Glutamatergic neuron (in vitro differentiated cells): ENCODE measurements at places on chromosomes 6 and 20. TPM values are rescaled to one million over a fixed set of nuclear protein-coding genes. Genes with fewer than 3 reads are reported as not detected.
A peak's percentile ranks its signal among the peaks of the same experiment; 100 is the strongest.

The TMEM170B gene
- total RNA-seq, result 11.0 TPM

The LTV1 gene
- 17.0 TPM for total RNA-seq

The ADGRF4 gene
- total RNA-seq, result not detected

The OPN5 gene
- total RNA-seq, result not detected

The RAD21L1 gene
- total RNA-seq, result not detected

- no peak overlapping the region for H3K4me3 ChIP-seq
- peaks cover 6% of the 10 kb centered on the region for H3K27me3 ChIP-seq
- no peak for DNase-seq
- H3K4me1 ChIP-seq, result peaks cover 12% of the 10 kb centered on the region
These were observed 9.2 kb downstream of the PEDS1 start for GRCh38 chr20:50144362-50144761.

GRCh38 chr6:2663123-2663522 is 87.6 kb downstream of the MYLK4 start:
- no peaks in the 10 kb centered on the region for H3K4me1 ChIP-seq
- H3K36me3 ChIP-seq, result peaks cover 6% of the 10 kb centered on the region
- no peak for DNase-seq
- no peak overlapping the region for H3K27ac ChIP-seq
- no peaks in the 10 kb centered on the region for H3K27me3 ChIP-seq
- H3K4me3 ChIP-seq, result no peak overlapping the region

- H3K27me3 ChIP-seq, result no peaks in the 10 kb centered on the region
- no peak overlapping the region for H3K4me3 ChIP-seq
- no peak overlapping the region for H3K27ac ChIP-seq
- DNase-seq, result no peak
- no peaks in the 10 kb centered on the region for H3K36me3 ChIP-seq
- peaks cover 2% of the 10 kb centered on the region for H3K4me1 ChIP-seq
These were observed 66.4 kb downstream of the PKHD1 start for GRCh38 chr6:52020945-52021570.

- no peak overlapping the region for H3K27ac ChIP-seq
- H3K4me1 ChIP-seq, result no peaks in the 10 kb centered on the region
- no peaks in the 10 kb centered on the region for H3K27me3 ChIP-seq
- no peaks in the 10 kb centered on the region for H3K36me3 ChIP-seq
- no peak for DNase-seq
These were observed 12.4 kb downstream of the COL19A1 start for GRCh38 chr6:69878795-69879194.

- no peaks in the 10 kb centered on the region for H3K36me3 ChIP-seq
- peaks cover 14% of the 10 kb centered on the region for H3K27me3 ChIP-seq
These were observed 964 bp downstream of the RPL10A start for GRCh38 chr6:35468980-35469750.

DNA sequence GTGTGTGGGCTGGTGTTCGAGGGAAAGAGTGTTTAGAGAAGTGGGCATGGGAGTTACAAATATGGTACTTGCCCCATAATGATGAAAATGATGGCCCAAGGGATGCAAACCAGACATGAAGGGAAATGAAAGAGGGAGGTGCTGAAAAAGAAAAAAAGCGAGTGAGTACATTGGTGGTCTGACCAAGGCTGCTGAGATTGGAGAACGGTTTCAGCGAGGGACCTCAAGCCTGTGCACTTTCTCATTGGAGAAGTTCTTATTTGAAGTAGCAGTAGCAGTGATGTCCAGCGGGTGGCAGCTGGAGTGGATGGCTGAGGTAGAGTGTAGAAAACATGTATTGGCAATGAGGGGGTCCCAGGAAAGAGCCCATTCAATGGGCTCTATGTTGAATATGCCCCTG is 54.8 kb downstream of the TNFAIP3 start:
- H3K27me3 ChIP-seq, result no peaks in the 10 kb centered on the region
- no peak overlapping the region for H3K4me3 ChIP-seq
- no peak overlapping the region for H3K27ac ChIP-seq
- H3K36me3 ChIP-seq, result no peaks in the 10 kb centered on the region

DNA sequence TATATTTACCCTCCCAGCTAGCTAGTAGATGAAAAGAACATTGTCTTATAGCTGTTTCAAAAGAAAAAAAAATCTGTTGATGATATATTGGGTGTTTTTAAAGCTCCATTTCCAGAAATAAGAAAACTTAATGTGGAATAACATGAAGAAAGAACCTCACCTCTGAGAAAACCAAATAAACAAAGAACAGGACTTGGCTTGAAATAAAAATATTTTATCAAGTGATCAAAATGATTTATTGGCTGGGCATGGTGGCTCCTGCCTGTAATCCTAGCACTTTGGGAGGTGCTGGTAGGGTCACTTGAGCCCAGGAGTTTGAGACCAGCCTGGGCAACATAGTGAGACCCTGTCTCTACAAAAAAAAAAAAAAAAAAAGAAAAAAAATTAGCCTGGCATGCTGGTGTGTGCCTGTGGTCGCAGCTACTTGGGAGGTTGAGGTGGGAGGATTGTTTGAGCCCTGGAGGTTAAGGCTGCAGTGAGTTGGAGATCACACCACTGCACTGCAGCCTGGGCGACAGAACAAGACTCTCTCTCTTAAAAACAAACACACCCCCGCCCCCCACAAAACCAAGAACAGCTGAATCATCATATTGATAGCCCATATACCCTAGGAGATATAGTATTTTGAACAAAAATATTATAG is 7.9 kb downstream of the RNF24 start:
- peaks cover 8% of the 10 kb centered on the region for H3K36me3 ChIP-seq
- no peaks in the 10 kb centered on the region for H3K27me3 ChIP-seq
- H3K27ac ChIP-seq, result peak overlapping the region; percentile 87
- peaks cover 53% of the 10 kb centered on the region for H3K4me1 ChIP-seq

GRCh38 chr20:47878601-47879027 is 93.3 kb upstream of the SULF2 start:
- no peak for DNase-seq
- H3K36me3 ChIP-seq, result no peaks in the 10 kb centered on the region
- no peak overlapping the region for H3K4me3 ChIP-seq
- H3K27me3 ChIP-seq, result no peaks in the 10 kb centered on the region

DNA sequence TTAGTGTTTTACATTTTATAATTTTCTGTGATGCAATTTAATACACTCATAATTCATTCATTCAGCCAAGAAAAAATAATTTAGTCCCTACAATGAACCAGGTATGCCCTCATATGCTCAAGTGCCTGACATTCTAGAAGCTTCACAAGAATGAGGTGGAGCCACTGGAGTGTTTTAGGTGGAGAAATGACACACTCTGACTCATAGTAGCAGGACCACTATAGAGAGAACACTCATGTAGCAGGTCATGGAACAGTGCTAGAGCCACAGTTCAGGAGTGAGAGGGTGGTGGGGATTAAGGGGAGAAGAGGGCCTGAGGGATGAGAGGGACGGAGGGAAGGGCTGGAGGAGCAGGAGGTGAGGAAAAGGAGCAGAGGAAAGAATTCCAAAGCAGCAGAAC is 1.4 kb upstream of the HLA-G start:
- H3K27ac ChIP-seq, result no peak overlapping the region
- no peak for DNase-seq
- peaks cover 15% of the 10 kb centered on the region for H3K27me3 ChIP-seq
